ENCODE measurements at places on chromosomes 16 and 17. TPM values are rescaled to one million over a fixed set of nuclear protein-coding genes. Genes with fewer than 3 reads are reported as not detected.

The ADAM11 gene
- total RNA-seq = under 0.01 TPM

The TBC1D3G gene
- not detected for total RNA-seq

The NPIPB4 gene
- total RNA-seq = 11.6 TPM

The EFCAB5 gene
- 0.19 TPM for total RNA-seq

The CCL17 gene
- not detected for total RNA-seq

The PMFBP1 gene
- under 0.01 TPM for total RNA-seq

The TM4SF5 gene
- total RNA-seq = not detected
